Right ventricle myocardium inferior (tissue), 1 donor: ENCODE measurements at places on chromosomes 7 and 10. TPM values are rescaled to one million over a fixed set of nuclear protein-coding genes. Genes with fewer than 3 reads are reported as not detected.
A peak's percentile ranks its signal among the peaks of the same experiment; 100 is the strongest.

GRCh38 chr7:104272767-104273384 is 55.5 kb upstream of the LHFPL3 start:
- no peak for DNase-seq

DNA sequence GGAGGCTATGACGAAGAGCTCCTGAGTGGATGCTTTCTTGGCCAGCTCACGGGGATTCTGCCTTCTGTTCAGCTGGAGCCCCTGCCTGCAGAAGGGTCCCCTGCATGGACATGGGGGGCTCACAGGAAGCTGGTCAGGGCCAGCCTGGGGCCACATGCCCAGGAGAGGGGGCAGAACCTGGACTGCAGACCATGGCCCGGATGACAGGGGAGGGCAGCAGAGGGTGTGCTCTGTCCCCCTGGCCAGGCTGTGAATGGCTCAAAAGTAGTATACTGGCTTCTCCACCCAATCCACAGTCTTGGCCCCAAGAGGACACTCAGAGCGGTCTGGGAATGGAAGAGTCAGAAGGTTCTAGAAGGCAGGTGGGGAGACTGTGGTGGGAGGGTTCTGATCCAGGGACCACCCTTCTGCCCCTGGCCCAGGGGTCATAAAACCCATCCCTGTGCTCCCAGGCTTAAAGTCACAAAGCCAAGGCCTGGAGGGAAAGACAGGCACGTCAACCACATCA is 40.3 kb downstream of the PPIF start:
- no peak for DNase-seq

HKDC1 gene
- total RNA-seq: not detected

- DNase-seq: no peak
Observed at GRCh38 chr10:104306897-104307296, 31.4 kb downstream of the ITPRIP start.

GRCh38 chr10:47311932-47312662 is 10.2 kb upstream of the GDF2 start:
- DNase-seq: peak; percentile 92

GRCh38 chr10:99595770-99596465 is 24.3 kb downstream of the SLC25A28 start:
- DNase-seq: no peak

GRCh38 chr10:26801274-26801673 is 59.5 kb downstream of the ABI1 start:
- no peak for DNase-seq

- no peak for DNase-seq
Observed at GRCh38 chr7:83306502-83306901, 143.8 kb upstream of the PCLO start.

SPDYE11 gene
- not detected for total RNA-seq

GRCh38 chr10:52578871-52579405 is 193.6 kb downstream of the MBL2 start:
- DNase-seq: no peak

MSMB gene
- total RNA-seq: not detected

PTN gene
- 21.6 TPM for total RNA-seq

- DNase-seq: no peak
Observed at GRCh38 chr10:82738592-82738991, 863.6 kb downstream of the NRG3 start.

- no peak for DNase-seq
Observed at GRCh38 chr7:155618708-155619633, 25.5 kb upstream of the RBM33 start.

DNA sequence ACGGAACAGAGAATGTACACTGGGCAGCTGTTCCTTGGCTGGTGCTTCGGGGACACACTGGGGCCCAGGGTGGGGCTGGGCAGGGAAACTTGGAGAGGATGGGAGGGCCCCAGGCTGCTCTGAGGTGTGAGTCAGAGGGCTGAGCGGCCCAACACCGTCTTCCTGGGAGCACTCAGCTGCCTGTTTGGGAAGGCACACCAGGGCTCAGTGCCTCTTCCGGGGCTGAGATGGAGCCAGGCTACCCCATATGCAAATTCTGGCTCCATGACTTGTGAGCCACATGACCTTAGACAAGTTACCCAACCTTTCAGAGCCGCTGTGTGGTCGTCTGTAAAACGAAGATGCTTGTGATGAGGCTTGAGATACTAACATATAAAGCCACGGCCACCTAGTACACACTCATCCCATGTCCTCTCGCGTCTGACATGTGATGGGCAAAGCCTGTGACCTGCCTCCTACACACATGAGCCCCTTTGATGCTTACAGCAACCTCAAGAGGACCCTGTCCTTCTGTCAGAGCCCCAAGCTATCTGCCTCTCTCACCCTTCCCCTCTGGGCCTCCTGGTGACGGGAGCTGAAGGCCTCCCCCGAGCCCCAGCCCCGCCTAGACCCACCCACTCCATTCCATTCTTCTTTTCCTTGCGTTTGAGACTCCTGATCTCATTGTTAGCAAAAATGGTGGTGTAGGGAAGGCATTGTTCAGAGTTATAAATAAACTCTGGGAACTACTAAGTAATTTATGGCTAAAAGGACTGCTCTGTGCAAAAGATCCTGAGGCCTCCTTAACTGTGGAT is 26.1 kb downstream of the KLRG2 start:
- no peak for DNase-seq

GHRHR gene
- not detected for total RNA-seq

DNA sequence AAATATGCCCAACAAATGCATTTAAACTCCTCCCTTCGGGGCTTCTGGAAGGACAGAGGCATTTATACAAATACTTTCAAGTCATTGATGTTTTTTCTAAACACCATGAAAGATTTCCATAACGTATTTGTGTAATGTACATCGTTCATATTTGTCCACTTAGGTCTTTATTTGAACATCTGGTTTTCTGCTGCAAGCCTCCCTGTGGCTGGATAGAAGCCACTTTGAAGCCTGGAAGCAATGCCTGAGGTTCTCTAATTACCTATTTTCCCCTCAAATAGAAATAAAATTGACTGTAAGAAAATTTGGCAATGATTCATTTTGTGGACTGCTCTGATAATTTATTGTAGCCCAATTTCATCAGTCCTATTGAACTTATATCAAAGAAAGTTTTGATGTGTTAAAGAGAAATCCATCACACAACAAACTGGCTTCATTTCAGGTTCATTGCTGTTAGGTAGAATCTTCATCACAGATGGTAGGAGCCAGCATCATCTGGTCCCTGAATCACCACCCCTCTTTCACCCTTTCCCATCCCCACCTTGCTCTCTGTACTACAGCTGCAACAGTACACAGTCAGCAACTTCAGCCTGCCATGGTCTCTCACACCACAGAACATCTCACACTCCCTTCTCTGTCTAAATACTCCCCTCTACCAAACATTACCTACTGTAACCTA is 186.0 kb upstream of the MGMT start:
- no peak for DNase-seq

DNA sequence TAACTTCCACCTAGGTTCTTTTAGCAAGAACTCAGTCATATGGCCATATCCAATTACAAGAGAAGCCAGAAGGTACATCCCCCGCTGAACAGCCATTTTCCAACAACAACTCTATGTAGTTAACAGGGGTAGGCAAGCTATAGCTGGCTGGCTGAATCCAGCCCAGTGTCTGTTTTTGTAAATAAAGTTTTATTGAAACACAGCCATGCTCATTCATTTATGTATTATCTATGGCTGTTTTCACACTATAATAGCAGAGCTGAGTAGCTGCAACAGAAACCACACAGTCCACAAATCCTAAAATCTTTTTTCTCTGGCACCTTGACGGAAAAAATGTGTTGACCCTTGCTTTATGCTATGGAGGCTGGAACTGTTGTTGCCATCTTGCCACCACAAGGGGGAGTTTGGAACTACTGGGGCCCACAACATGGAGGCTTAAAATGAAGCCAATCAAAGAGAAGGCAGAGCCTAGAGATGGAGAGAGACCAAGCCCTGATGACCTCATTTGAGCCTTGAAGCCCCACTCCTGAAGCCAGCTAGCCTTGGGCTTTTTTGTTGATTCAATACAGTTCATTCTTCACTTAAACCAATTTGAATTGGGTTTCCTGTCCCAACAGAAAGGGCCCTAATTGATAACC is 33.3 kb upstream of the XPNPEP1 start:
- no peak for DNase-seq

GRCh38 chr7:113199841-113200240 is 81.5 kb upstream of the SMIM30 start:
- no peak for DNase-seq

DNA sequence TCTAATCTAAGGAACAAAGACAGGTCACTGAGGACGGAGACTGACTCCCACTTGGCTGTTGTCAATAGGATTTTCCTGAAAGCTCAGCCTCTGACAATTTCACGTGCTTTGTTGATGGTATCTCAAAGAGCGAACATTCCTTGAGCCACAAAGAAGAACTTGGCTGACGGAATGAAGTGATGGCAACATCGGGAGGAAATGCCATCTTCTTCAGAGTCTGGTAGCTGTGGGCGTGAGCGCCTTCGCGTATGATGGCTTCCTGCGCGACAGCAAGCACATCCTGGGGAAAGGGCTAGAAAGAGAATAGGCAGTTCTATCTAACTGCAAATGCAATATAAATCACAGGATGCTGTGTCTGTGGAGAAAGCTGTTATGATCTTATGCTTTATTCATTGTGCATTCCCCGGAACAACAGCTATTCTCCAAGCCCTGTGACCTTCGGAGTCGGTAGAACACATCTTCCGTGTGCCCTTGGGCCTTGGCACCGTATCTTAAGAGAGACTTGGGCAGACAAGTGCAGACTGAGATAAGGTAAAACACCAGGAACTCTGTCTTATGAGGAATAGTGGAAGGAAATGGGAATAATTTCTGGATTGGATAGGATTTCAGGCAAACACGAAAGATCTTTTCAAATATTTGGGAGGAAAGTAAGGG is 19.6 kb upstream of the GTPBP4 start:
- DNase-seq: no peak

- DNase-seq: peak; percentile 79
Observed at GRCh38 chr7:1558181-1558811, 2.3 kb upstream of the TMEM184A start.

DNA sequence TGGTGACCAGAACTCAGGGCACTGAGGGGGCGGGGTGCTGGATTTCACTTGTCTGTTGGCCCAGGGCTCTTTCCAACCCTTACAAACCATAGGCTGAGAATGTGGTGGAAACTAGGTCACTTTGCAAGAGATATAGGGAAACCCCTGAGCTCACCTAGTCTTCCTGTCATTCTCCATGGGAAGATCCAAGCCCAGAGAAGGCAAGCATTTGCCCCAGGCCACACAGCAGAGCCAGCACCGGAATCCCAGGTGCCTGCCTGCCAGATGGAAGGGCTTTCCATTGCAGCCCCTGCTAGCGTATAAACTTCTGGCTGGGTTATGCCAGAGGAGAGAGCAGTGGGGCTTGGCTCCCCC is 427 bp downstream of the PYROXD2 start:
- no peak for DNase-seq

DNA sequence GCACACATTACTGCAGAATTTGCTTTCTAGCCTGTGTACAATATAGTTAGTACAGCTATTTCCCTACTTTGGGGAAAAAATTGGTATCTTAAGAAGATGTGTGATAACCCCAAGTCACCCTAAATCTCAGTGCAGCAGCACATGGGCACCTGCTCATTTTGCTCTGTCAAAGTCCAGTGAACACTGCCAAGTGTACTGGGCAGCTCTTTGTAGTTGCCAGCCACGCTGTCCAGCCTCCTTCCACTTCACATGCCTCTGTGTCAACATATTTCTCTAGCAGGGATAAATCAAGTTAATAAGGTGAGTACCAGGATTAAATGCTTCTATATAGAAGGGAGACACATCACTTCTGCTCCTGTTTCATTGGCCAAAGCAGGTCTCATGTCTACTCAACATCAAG is 87.1 kb upstream of the CDC14C start:
- DNase-seq: no peak

- DNase-seq: peak; percentile 80
Observed at GRCh38 chr10:133318494-133319127, 9.9 kb downstream of the ZNF511 start.

DNA sequence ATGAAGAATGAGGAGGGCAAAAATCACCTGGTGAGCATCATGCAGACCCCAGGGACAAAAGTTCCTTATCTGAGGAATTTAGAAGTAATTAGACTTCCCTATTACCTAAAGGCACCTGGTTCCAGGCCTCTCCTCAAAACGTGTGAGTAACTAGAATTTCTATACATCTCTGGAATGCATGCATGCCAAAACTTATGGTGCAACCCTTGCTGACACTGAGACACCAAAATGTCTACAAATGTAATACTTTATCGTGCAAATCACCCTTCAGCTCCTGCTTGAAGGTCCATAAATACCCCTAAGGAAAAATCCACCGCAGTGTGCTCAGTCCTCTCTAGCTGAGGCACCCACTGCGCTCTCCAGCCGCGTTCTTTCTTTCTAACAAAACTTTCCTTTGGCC is 84.2 kb downstream of the PAXIP1 start:
- no peak for DNase-seq

- no peak for DNase-seq
Observed at GRCh38 chr10:103745341-103746247, 109.8 kb downstream of the SH3PXD2A start.
